ENCODE measurements at places on chromosomes 7 and 10. TPM values are rescaled to one million over a fixed set of nuclear protein-coding genes. Genes with fewer than 3 reads are reported as not detected.
A peak's percentile ranks its signal among the peaks of the same experiment; 100 is the strongest.

PHKG1 gene
- 1.6 TPM for total RNA-seq

LRIT1 gene
- not detected for total RNA-seq

CDNF gene
- total RNA-seq: 2.1 TPM

LEP gene
- 1.3 TPM for total RNA-seq

DNA sequence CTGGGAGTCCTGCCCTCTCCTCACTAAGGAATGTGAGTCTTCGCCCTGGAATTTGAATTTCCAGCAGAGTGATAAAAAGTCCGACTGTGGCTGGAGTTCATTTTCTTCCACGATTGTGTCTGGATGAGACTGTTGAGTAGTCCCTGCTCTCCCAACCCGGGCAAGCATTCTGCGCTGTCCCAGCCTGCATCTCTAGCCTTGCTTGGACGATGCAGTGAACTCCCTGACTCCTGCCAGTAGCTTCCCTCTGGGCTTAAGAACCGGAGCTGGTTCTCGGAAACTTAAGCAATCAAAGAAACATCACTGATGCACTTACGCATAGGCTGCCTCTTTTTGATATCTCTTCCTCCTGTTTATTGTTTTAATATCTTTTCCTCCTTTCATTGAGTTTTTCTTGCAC, 116.0 kb upstream of the FZD8 start:
- H3K4me3 ChIP-seq: no peak overlapping the region
- no peaks in the 10 kb centered on the region for H3K27me3 ChIP-seq
- no peaks in the 10 kb centered on the region for H3K36me3 ChIP-seq
- no peak for DNase-seq
- H3K27ac ChIP-seq: no peak overlapping the region

GRCh38 chr7:1214516-1214915, 18.2 kb upstream of the UNCX start:
- H3K36me3 ChIP-seq: no peaks in the 10 kb centered on the region
- no peak for DNase-seq
- no peaks in the 10 kb centered on the region for H3K4me1 ChIP-seq
- no peak overlapping the region for H3K4me3 ChIP-seq
- peaks cover 6% of the 10 kb centered on the region for H3K27me3 ChIP-seq
- no peak overlapping the region for H3K27ac ChIP-seq

GRCh38 chr7:116150588-116150987, 59.8 kb upstream of the TES start:
- no peak overlapping the region for H3K4me3 ChIP-seq
- H3K36me3 ChIP-seq: no peaks in the 10 kb centered on the region
- DNase-seq: no peak

DNA sequence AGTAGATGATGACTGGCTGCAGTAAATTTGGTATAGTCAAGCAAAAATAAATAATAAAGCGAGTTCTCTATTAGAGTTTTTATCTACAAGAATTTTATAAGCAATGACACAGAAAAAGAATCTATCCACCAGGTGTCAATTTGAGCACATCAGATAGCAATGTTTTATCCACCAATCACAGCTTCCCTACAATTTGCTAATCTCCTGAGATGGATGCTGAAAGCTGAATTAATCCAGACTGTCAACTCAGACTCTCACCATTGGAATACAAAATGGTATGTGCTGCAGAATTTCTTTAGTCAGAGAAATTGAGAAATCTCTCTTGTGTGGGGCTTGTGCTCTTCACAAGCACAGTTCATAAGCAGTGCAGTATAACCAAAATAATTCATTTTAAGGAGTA, 888.9 kb upstream of the GHITM start:
- H3K36me3 ChIP-seq: no peaks in the 10 kb centered on the region
- H3K4me1 ChIP-seq: no peaks in the 10 kb centered on the region
- H3K4me3 ChIP-seq: no peak overlapping the region
- H3K27ac ChIP-seq: no peak overlapping the region

DNA sequence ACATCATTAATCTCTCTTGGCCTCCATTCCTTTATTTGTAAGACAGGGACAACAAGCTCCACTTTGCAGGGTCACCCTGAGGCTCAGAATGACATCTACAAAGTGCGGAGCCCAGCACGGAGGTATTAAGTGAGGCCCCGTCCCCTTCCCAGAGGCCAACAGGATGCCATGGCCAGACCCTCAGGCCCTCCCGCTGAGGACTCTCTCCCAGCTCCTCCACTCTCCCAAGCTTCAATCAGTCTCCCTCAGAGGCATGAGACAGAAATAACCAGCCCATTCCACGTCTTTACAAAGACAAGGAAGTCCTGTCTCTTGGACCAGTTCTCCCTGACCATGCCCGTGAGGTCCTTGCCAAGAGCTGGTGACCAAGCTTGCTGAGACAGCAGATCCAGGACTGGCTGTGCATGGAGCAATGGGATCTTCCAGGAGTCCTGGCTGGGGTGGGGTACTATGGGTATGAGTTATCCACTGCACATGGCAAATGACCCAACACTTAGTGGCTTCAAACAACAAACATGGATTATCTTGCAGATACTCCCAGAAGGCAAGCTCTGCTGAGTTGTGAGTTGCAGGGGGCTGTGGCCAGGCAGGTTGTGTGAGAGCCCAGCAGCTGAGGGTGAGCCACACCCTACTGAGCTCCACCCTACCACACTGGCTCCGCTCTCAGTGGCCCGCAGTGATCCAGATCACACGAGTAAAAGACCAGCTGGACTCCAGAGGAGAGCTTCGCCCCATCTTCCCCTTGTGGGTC, 4.3 kb upstream of the PPIF start:
- H3K27ac ChIP-seq: no peak overlapping the region
- H3K36me3 ChIP-seq: no peaks in the 10 kb centered on the region
- no peaks in the 10 kb centered on the region for H3K4me1 ChIP-seq
- H3K27me3 ChIP-seq: no peaks in the 10 kb centered on the region
- no peak overlapping the region for H3K4me3 ChIP-seq

DNA sequence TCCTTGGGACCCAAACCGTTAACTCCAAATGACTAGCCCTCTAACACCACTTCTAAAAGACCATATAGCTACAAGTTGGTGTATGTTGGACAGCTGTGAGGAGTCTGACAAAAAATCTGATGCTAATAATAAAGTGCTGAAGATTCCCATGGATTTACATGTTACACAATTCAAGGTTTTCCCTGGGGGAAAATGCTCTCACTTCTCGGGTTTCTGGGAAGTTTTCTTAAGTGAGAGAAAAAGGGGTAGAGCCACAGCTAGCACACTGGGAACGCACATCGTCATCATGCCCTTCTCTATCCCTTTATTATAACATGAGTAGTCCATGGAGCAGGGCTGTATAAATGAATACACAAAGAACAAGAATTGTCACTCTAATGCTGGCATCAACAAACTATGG, 162.1 kb downstream of the CHCHD3 start:
- H3K27ac ChIP-seq: no peak overlapping the region
- H3K4me3 ChIP-seq: no peak overlapping the region
- no peaks in the 10 kb centered on the region for H3K27me3 ChIP-seq
- H3K36me3 ChIP-seq: no peaks in the 10 kb centered on the region

GRCh38 chr7:90512821-90513254, 43.4 kb downstream of the PTTG1IP2 start:
- H3K27me3 ChIP-seq: no peaks in the 10 kb centered on the region
- DNase-seq: no peak
- H3K4me1 ChIP-seq: no peaks in the 10 kb centered on the region
- H3K4me3 ChIP-seq: no peak overlapping the region
- H3K27ac ChIP-seq: no peak overlapping the region

- H3K27me3 ChIP-seq: peaks cover 2% of the 10 kb centered on the region
- no peak for DNase-seq
- H3K27ac ChIP-seq: peak overlapping the region; percentile 81
- H3K4me3 ChIP-seq: no peak overlapping the region
- no peaks in the 10 kb centered on the region for H3K4me1 ChIP-seq
These were observed 19.6 kb downstream of the GRID1 start for GRCh38 chr10:86346799-86347665.

- no peak overlapping the region for H3K4me3 ChIP-seq
- H3K27me3 ChIP-seq: no peaks in the 10 kb centered on the region
- H3K4me1 ChIP-seq: peaks cover 8% of the 10 kb centered on the region
These were observed 218.4 kb upstream of the ZNF32 start for GRCh38 chr10:43867113-43867512.

GRCh38 chr7:75892634-75893272, 13.9 kb downstream of the RHBDD2 start:
- H3K27me3 ChIP-seq: no peaks in the 10 kb centered on the region
- peak; percentile 91 for DNase-seq
- H3K4me1 ChIP-seq: peaks cover 10% of the 10 kb centered on the region
- peak overlapping the region; percentile 89 for H3K27ac ChIP-seq

- H3K27me3 ChIP-seq: no peaks in the 10 kb centered on the region
- no peak overlapping the region for H3K27ac ChIP-seq
These were observed 6.3 kb downstream of the CAV2 start for GRCh38 chr7:116505823-116506222.

GRCh38 chr10:132925071-132925561, 17.3 kb downstream of the CFAP46 start:
- no peaks in the 10 kb centered on the region for H3K27me3 ChIP-seq
- H3K36me3 ChIP-seq: no peaks in the 10 kb centered on the region
- no peak overlapping the region for H3K27ac ChIP-seq
- H3K4me3 ChIP-seq: no peak overlapping the region

All from lung (tissue), 17 donors.